ENCODE measurements at places on chromosomes 5 and 9. TPM values are rescaled to one million over a fixed set of nuclear protein-coding genes. Genes with fewer than 3 reads are reported as not detected.

DRD1 gene
- total RNA-seq, result not detected

WWC1 gene
- 0.68 TPM for total RNA-seq

CCL28 gene
- 13.9 TPM for total RNA-seq

SNAPC4 gene
- 13.2 TPM for total RNA-seq

GGTA1 gene
- not detected for total RNA-seq

GRCh38 chr9:134213881-134214341 is 49.5 kb upstream of the RNU6ATAC start:
- no peaks in the 10 kb centered on the region for H3K36me3 ChIP-seq
- no peak for DNase-seq
- no peak overlapping the region for H3K4me3 ChIP-seq
- no peak overlapping the region for H3K27ac ChIP-seq
- no peaks in the 10 kb centered on the region for H3K4me1 ChIP-seq
- H3K27me3 ChIP-seq, result no peaks in the 10 kb centered on the region

DNA sequence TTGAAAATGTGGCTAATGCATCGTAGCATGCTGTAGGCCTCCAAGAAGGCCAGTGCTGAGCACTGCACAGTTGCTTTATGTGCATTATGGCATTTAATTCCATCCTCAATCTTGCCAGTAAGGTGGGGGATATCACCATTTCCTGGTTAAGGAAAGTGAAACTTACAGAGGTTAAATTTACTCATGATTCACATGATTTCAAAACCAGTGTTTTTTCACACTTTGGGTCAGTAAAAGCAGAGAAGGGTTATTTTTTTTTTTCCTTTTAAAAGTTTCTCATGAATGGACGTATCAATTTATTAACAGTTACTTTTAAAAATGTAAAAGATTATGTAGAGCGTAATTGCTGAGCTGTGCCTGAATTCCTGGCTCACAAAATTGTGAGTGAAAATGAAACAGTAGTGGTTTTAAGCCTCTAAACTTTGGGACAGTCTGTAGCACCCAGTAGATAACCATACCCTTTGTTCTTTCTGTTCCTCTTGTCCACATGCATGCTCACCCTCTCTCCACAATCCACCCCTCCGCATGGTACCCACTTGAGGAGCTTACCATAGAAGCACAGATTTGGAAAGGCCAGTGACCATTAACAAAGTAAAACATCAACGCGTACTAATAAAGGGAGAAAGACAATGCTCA is 21.2 kb downstream of the MAST4 start:
- H3K4me1 ChIP-seq, result no peaks in the 10 kb centered on the region
- DNase-seq, result no peak
- H3K27ac ChIP-seq, result no peak overlapping the region
- no peak overlapping the region for H3K4me3 ChIP-seq
- no peaks in the 10 kb centered on the region for H3K36me3 ChIP-seq
- no peaks in the 10 kb centered on the region for H3K27me3 ChIP-seq

- H3K4me1 ChIP-seq, result no peaks in the 10 kb centered on the region
- H3K27ac ChIP-seq, result no peak overlapping the region
- H3K36me3 ChIP-seq, result no peaks in the 10 kb centered on the region
- DNase-seq, result no peak
- no peak overlapping the region for H3K4me3 ChIP-seq
These were observed 21.5 kb downstream of the SPINK5 start for GRCh38 chr5:148085310-148085709.

GRCh38 chr5:171667341-171668096 is 118.1 kb upstream of the SMIM23 start:
- no peak overlapping the region for H3K27ac ChIP-seq
- H3K36me3 ChIP-seq, result no peaks in the 10 kb centered on the region
- H3K4me3 ChIP-seq, result no peak overlapping the region
- no peak for DNase-seq
- no peaks in the 10 kb centered on the region for H3K4me1 ChIP-seq
- H3K27me3 ChIP-seq, result no peaks in the 10 kb centered on the region

- H3K4me1 ChIP-seq, result no peaks in the 10 kb centered on the region
- DNase-seq, result no peak
- no peaks in the 10 kb centered on the region for H3K36me3 ChIP-seq
These were observed 6.0 kb downstream of the CDX1 start for GRCh38 chr5:150172556-150172955.

DNA sequence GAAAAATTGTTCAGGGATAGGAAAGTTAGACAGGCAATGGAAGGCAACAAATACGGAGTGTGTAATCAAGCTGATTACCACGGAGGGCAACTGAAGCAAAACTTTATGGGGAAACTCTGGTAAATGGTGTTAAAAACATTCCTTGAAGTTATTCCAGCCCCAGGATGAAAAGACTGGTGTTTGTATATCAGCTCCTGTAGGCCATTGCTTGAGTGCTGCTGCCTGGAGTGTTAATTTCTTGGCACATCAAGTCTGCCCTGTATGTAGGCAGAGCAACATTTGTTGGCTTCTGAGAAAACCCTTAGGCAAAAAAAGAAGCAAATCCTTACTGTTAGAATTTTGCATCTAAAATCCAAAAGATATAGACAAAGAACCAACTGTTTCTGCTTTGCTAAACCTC is 686.5 kb upstream of the ACO1 start:
- no peak for DNase-seq
- no peak overlapping the region for H3K27ac ChIP-seq
- H3K4me3 ChIP-seq, result no peak overlapping the region
- no peaks in the 10 kb centered on the region for H3K36me3 ChIP-seq
- no peaks in the 10 kb centered on the region for H3K4me1 ChIP-seq

- no peak for DNase-seq
- H3K27me3 ChIP-seq, result no peaks in the 10 kb centered on the region
- H3K4me3 ChIP-seq, result no peak overlapping the region
- no peak overlapping the region for H3K27ac ChIP-seq
- H3K36me3 ChIP-seq, result peaks cover 9% of the 10 kb centered on the region
- no peaks in the 10 kb centered on the region for H3K4me1 ChIP-seq
These were observed 53.2 kb upstream of the UBAC1 start for GRCh38 chr9:136014147-136014923.

GRCh38 chr5:60604771-60605170 is 95.2 kb downstream of the DEPDC1B start:
- no peak for DNase-seq
- H3K4me1 ChIP-seq, result no peaks in the 10 kb centered on the region
- no peaks in the 10 kb centered on the region for H3K27me3 ChIP-seq
- no peaks in the 10 kb centered on the region for H3K36me3 ChIP-seq

DNA sequence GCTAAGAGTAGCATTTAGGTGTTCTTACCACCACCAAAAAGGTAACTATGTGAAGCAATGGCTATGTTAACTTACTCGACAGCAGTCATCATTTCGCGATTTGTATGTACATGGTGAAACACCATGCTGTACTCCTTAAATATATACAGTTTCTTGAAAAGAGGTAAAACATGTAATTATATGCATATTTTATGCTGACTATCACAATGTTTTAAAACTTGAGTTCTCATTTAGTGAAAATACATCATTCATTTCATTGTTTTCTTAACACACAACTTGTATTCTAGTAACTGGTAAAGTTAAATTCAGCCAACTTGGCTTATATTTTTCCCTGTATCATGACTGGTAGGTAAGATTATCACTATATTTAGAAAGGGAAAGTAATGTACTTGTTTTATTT is 189.9 kb downstream of the ADCY2 start:
- DNase-seq, result no peak
- no peaks in the 10 kb centered on the region for H3K36me3 ChIP-seq
- H3K4me3 ChIP-seq, result no peak overlapping the region

DNA sequence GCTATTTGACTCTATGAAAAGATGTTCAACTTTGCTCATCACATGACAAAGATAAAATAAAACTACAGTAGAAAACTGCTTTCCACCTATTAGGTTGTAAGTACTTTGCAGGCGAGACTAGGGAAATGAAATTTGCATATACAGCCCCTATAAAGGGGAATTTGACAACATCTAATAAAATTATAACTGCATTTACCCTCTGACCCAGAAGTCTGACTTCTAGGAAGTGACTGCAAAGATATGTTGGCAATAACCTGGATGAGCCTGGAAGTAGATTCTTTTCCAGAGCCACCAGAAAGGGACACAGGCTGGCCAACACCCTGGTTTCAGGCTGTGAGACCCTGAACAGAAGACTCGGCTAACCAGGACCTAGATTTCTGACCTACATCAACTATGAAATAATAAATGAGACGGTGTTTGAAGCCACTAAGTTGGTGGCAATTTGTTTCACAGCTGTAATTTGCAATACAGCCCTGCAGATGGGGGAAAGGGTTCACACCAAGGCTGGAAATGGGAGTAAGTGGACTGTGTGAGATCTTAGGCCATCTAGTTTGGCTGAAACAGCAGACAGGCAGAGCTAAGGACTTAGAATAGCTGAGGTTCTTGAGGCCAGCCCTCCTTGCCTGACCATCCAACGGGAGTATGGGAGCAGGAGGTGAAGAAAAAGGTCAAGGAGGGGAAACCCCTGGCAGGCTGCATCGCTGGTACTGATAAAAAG is 106.6 kb downstream of the SIL1 start:
- H3K4me1 ChIP-seq, result no peaks in the 10 kb centered on the region
- no peaks in the 10 kb centered on the region for H3K27me3 ChIP-seq
- DNase-seq, result no peak
- H3K27ac ChIP-seq, result no peak overlapping the region

GRCh38 chr5:139660105-139660922 is 12.2 kb downstream of the CXXC5 start:
- no peaks in the 10 kb centered on the region for H3K27me3 ChIP-seq
- peaks cover 4% of the 10 kb centered on the region for H3K4me1 ChIP-seq
- DNase-seq, result no peak
- H3K36me3 ChIP-seq, result no peaks in the 10 kb centered on the region
- no peak overlapping the region for H3K27ac ChIP-seq

- no peaks in the 10 kb centered on the region for H3K36me3 ChIP-seq
- peak; percentile 29 for DNase-seq
- no peaks in the 10 kb centered on the region for H3K27me3 ChIP-seq
- no peak overlapping the region for H3K4me3 ChIP-seq
These were observed 28.8 kb downstream of the LPCAT1 start for GRCh38 chr5:1494780-1495524.

GRCh38 chr5:132368186-132368585 is 1.3 kb upstream of the SLC22A5 start:
- no peak overlapping the region for H3K27ac ChIP-seq
- peaks cover 4% of the 10 kb centered on the region for H3K36me3 ChIP-seq
- DNase-seq, result no peak
- H3K27me3 ChIP-seq, result no peaks in the 10 kb centered on the region
- peaks cover 7% of the 10 kb centered on the region for H3K4me1 ChIP-seq

GRCh38 chr5:160460377-160461049 is 38.9 kb downstream of the PTTG1 start:
- no peaks in the 10 kb centered on the region for H3K27me3 ChIP-seq
- H3K4me1 ChIP-seq, result peaks cover 3% of the 10 kb centered on the region
- H3K4me3 ChIP-seq, result no peak overlapping the region
- H3K27ac ChIP-seq, result no peak overlapping the region
- no peak for DNase-seq

DNA sequence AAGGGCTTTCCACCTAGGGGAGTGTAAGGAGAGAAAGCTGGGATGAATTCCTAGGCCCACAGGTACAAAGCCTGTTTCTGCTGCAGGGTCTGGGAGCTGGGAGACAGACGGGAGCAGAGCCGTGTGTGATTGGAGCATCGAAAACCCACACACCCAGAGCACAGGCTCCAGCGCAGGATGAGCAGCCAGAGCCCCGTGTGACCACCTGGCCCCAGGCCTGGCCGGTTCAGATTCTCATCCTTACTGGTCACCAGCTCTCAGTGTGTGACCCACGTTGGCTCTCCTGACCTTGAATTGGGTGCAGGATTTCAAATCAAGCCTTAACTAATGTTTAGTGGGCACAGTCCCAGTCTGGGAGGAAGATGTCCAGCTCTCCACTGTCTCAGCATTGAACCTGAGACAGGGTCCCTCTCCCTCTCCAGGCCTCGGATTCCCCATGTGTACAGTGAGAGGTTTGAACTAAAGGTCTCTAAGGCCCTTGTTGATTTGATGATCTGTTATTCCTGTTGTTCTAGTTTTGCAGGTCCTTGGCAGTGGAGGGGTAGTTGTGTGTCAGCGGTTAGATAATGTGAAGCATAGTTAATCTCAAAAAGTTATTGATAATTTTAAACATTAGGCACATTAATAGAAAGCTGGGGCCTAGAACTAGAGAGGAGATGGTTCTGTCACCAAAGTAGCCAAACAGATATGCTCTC is 50.1 kb downstream of the PPARGC1B start:
- H3K27me3 ChIP-seq, result no peaks in the 10 kb centered on the region
- no peaks in the 10 kb centered on the region for H3K36me3 ChIP-seq
- no peak overlapping the region for H3K27ac ChIP-seq
- H3K4me3 ChIP-seq, result no peak overlapping the region

DNA sequence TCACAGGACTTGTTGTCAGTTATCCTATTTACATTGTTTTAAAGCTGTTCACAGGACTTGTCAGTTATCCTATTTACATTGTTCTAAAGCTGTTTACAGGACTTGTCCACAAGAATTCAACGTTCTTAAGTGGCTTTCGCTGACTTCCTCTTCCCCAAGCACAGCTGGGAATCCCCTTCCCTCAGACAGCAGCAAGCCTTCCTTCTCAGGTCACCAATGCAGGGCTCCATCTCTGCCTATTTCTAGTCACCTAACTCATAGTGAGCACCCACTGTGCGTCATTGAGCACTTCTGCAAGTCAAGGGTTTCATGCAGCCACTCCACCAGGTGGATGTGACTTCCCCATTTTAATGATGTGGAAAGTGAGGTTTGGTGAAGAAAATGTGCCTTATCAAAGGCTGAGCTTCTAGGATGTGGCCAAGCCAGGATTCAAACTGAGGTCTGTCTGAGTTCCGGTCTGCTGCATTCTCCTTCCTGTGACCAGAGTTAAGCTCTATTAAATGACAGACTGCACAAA is 109.8 kb upstream of the ZNF462 start:
- H3K27ac ChIP-seq, result no peak overlapping the region
- no peaks in the 10 kb centered on the region for H3K27me3 ChIP-seq
- no peaks in the 10 kb centered on the region for H3K36me3 ChIP-seq
- no peak overlapping the region for H3K4me3 ChIP-seq
